ENCODE measurements at places on chromosomes 2 and 18.
A peak's percentile ranks its signal among the peaks of the same experiment; 100 is the strongest.

GRCh38 chr2:167334146-167334742 is 446.0 kb downstream of the XIRP2 start:
- no peak for DNase-seq

- peak; percentile 41 for DNase-seq
These were observed 69.7 kb downstream of the LRATD1 start for GRCh38 chr2:14702258-14702657.

DNA sequence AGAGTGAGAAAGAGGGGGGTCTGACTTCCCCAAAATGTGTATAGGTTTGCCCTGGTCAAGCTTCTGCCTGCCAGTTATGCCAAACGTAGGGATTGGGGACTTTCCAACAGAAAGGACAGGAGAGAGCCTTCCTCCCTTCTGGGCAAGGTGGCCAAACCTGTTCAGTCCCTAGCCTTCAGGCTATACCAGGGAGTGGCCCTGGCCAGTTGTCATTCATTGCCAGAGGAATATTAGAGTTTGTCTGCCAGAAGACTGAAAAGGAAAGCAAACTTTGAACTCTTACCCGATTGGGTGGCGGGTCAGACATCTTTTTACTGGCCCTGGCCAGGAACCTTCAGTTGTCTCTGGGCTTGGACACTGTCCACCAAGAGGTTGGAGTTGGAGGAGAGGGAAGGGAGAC is 22.1 kb downstream of the RAB3GAP1 start:
- DNase-seq: no peak

DNA sequence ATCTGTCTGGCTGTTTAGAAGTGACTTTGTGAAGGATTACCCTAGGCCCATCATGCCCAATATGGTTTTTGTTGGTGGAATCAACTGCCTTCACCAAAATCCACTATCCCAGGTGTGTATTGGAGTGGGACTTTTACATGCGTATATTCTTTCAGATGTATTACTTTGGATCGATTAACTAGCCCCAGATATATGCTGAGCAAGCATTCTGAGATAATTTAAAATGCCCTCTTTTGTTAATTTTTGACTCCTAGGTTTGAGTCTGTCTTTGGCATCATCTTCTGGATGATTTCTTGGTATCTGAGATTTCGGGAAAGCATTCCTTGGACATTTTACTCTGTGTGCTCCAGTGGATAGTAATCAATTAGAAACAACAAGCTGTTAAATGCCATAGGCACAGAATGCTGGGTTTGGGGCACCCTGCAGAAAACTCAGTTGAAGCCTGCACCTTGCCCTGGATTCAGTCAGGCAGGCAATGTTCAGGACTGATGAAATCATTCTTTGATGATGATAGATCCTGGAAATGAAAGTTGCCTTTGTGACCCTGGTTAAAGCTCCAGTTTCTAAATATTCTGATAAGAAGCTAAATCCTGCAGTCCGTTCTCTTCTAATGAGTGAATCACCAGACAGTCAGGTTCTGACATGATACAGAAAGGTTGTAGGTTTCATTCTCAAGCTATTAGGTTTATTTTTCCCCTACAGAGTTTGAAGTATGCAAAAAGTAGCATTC is 1.1 kb downstream of the UGT1A1 start:
- no peak for DNase-seq

DNA sequence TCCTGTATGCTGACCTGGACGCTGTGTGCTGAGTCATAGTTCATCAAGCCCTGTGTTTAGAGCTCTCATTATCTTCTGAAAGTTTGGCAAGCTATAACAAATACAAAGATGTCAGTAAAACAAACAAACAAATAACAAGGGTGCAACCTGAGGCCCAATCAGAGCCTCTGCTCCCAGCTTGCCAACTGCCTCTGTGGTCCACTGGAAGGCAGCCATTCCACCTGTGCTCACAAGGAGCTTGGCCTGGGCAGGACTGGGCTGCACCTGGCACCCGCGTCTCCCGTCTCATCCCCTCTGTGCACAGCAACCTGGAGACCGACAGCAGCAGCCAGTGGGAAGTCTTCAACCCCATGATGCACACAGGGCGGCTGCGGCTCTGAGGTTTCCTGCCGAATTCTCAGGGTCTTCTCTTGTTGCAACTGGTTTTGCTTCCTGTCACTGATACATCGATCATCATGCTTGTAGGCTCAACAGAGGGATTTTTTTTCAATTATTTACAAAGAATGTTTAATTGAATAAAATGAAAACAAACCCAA is 97.8 kb downstream of the TMEM18 start:
- no peak for DNase-seq

DNA sequence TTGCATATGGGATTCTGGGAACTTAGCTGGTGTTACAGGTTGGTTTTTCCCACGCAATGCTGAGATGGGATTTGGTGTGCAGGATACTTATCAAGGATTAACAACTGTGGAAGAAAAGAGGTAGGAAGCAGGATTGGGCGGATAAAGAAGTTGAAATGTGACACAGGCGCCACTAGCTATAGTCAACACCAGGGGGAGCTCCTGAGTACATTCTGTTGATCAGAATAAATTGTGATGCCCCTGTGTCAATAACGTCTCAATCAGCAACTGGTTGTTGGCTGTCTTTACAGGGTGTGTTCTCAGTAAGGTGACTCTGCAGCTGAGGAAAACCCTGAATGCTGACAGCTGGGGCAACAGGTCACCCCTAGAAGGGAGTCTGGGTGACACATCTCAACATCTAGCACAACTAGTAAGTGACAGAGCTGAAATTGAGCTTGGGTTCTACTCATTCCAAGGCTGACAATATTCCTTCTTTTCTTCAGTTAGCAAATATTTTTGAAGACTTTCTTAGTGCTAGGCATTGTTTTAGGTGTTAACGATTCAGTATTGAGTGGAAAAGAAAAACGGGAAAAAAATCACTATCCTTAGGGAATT is 143.0 kb downstream of the ARL6IP6 start:
- no peak for DNase-seq

GRCh38 chr2:53535234-53535840 is 232.3 kb upstream of the CHAC2 start:
- DNase-seq: no peak

DNA sequence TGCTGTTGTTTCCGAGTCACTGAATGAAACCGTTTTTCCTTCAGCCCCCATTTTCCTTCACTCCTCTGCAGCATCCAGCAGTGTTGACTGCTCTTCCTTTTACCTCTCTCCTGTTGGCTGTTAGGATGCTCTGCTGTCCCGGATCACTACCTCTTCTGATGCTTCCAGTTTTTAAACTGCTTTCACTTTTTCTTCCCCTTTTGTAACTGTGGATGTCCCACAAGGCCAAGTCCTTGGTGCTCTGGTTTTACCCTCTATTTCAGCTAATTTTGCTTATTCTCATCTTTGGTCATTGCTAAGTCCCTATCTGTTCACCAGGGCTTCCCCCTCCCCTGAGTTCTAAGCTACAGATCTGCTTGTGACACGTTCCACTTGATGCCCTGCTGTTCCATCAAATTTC is 39.4 kb upstream of the MAP4K3 start:
- no peak for DNase-seq

- peak; percentile 23 for DNase-seq
These were observed 70.3 kb downstream of the VWC2L start for GRCh38 chr2:214481204-214481603.

DNA sequence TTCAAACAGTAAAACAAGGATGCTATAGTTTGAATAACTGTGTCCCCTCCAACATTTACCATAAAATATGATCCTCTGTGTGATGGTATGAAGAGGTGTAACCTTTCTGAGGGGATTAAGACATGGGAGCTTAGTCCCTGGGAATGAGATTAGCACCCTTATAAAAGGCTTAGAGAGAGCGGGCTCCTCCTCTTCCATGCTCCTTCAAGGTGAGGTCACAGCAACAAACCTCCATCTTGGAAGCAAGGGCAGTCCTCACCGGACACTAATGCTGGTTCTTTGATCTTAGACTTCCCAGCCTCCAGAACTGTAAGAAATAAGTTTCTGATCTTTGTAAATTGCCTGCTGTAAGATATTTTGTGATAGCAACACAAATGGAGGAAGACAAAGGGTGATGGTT is 700.3 kb downstream of the TMEM182 start:
- DNase-seq: no peak

DNA sequence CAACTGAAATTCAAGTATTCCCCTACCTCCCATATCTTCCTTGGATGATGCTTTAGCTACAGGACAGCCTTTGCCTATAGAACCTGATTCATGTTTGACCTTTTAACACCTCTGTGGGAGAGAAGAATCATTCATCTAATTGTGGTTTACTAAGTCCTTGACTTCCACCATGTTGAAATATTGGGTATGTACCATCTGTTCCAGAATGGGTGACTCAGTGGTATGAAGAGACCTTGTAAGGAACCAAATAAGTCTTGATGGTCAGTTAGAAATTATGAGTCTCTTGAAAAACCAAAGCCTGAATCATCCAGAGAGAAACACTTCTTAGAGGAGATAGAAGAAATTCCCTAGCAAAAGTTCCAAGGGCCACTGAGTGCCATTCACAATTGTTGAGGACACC is 27.5 kb downstream of the STAMBP start:
- DNase-seq: peak; percentile 96

DNA sequence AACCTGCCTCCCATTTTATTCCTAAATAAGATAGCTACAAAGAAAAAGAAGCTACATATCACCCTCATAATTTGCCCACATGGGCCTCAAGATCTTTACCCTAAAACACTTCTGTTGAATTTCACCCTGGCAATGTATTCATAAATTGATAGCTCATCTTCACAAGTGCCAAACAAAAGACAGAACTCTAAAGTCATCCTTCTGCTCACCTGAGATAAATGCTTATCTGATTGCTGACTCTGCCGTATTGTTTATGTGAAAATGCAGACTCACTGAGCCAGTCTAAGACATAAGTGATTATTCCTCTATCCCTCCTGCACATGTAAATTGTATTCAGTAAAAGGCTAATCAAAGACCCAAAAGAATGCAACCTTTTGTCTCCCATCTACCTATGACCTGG is 2.0 kb downstream of the RDH14 start:
- DNase-seq: no peak

GRCh38 chr2:130349174-130349573 is 6.5 kb downstream of the IMP4 start:
- no peak for DNase-seq

- DNase-seq: no peak
These were observed 24.1 kb downstream of the SKA1 start for GRCh38 chr18:50398947-50399346.

GRCh38 chr2:156430236-156430979 is 5.8 kb upstream of the GPD2 start:
- no peak for DNase-seq

- DNase-seq: no peak
These were observed 93.2 kb downstream of the CACNB4 start for GRCh38 chr2:152005607-152006006.

- DNase-seq: no peak
These were observed 66.8 kb upstream of the FOSL2 start for GRCh38 chr2:28325567-28326468.

GRCh38 chr2:8643250-8643995 is 38.4 kb upstream of the ID2 start:
- DNase-seq: no peak

DNA sequence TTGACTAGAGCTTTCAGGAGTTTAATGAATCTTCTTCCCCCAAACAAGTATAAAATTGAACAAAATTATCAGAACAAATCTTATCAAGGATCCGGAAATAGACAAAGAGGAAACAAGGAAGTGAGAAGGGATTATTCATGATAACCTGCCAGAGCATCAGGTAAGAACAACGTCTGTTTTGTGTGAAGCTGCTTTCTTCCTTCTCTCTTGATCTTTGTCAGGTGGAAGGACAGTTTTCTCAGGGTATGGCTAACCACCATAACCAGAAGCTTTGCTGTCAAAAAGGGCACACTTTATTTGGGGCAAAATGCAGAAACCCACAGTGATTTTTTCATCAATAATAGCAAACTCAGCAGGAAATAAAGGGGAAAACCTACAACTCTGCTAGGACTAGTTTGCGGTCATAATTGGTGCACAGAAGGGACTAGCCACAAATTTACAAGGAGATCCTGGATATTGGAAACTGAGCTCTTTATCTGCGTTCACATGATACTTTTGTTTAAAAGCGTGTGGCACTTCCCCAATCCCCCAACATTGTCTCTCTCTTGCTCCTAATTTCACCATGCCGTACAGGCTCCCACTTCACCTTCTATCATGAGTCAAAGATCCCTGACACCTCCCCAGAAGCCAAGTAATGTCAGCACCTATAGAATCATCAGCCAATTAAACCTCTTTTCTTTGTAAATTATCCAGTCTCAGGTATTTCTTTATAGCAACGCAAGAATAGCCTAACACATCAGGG is 124.2 kb downstream of the FSIP2 start:
- DNase-seq: no peak

- no peak for DNase-seq
These were observed 205.5 kb upstream of the MYT1L start for GRCh38 chr2:2536416-2537056.

DNA sequence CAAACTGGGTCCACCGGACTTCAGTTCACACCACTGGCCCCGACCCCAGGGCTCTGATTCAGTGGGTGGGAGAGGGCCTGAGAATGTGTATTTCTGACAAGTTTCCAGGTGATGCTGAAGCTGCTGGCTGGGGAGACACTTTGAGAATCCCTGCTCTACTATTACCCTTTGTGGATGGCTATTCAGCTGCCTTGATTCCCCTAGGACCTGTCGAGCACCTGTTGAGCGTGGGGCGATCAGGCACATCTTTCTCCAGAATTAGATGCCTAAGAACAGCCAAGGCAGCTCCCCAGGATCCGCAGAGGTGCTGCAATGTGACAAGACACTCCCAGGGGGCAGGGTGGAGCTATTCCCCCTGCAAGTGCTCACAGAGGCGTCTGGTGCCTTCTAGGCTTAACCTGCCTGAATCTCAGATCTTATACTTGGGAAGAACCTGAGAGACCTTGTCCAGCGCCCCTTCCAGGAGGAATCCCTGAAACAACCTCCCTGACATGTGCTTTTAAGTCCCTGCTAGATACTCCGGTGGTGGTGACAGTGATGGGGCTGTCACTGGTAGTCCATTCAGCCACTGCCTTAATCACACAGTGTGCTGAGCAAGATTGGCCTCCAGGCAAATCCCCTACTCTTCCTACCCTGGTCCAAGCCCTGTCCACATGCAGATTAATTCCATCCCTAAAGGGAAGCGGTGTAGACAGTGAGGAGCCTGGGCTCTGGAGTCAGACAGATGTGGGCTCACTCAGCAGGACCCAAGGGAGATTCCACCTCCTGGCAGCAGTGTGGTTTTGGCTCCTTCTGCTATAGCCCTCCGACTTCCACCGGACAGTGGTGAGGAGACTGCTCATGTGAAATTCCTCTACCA is 43.4 kb upstream of the OTOF start:
- no peak for DNase-seq

GRCh38 chr2:132400169-132400900 is 16.3 kb upstream of the GPR39 start:
- DNase-seq: no peak

GRCh38 chr2:179613701-179614100 is 247.7 kb downstream of the ZNF385B start:
- DNase-seq: no peak

GRCh38 chr2:150491430-150491829 is 4.0 kb upstream of the RND3 start:
- no peak for DNase-seq

DNA sequence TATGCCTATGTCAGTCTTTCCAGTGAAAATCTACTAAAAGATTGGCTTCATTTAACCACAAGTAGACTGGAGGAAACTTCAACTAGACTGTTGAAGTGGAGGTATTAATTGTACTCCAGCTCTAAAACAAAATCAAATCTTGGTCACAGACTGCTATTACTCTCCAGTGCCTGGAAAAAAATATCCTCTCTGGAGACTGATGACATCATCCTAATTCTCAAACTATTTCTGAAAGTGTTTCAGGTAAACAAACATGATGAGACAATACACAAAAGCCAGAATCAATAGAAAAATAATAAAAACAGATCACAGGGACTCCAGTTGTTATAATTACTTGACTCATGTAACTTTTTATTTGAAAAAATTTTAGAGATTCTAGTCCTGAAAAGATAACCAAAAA is 87.7 kb upstream of the MYO3B start:
- DNase-seq: no peak
